Putamen (tissue), 1 donor: ENCODE measurements at places on chromosomes 4 and X.

- no peak for DNase-seq
Measured at GRCh38 chr4:137393044-137393443, 139.2 kb downstream of the PCDH18 start.

GRCh38 chrX:71241301-71241700, 12.6 kb downstream of the ZMYM3 start:
- DNase-seq: no peak

GRCh38 chrX:8653956-8654355, 78.0 kb downstream of the ANOS1 start:
- DNase-seq: no peak

GRCh38 chr4:105474099-105474518, 247 bp upstream of the PPA2 start:
- DNase-seq: peak; percentile 86

DNA sequence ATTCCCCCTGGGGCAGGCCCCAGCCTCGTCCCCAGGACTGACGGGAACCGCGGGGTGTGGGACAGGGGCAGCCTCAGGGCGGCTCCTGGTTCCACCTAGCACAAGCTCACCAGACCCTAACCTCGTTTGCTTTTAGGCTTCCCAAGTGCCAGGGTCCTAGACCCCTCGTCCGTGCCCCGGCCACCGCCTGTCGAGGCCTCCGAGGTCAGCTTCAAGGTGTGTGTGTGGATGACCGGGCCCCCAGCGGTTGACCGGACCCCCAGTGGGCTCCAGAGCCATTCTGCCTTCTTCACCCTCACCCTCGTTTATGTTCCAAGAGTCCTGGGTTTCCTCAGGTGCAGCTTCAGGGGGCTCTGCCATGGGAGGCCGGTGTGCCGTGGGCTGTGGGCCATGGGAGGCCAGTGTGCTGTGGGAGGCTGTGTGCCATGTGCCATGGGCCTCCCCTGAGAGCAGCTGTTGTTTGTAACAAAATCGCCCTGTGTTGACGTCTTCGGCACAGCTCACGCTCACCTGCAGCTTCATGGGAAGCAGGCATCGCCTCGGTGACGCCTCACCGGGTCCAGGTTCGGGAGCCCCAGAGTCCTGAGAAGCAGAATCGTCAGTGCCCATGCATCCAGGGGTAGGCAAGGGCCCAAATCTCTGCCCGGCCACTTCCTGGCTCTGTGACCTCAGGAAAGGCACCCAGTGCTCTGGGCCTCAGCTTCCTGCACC, 43.0 kb upstream of the HMX1 start:
- DNase-seq: no peak

GRCh38 chr4:102791318-102791835, 30.6 kb upstream of the MANBA start:
- DNase-seq: no peak

- DNase-seq: no peak
Measured at GRCh38 chr4:185903205-185903604, 91.2 kb upstream of the SORBS2 start.

DNA sequence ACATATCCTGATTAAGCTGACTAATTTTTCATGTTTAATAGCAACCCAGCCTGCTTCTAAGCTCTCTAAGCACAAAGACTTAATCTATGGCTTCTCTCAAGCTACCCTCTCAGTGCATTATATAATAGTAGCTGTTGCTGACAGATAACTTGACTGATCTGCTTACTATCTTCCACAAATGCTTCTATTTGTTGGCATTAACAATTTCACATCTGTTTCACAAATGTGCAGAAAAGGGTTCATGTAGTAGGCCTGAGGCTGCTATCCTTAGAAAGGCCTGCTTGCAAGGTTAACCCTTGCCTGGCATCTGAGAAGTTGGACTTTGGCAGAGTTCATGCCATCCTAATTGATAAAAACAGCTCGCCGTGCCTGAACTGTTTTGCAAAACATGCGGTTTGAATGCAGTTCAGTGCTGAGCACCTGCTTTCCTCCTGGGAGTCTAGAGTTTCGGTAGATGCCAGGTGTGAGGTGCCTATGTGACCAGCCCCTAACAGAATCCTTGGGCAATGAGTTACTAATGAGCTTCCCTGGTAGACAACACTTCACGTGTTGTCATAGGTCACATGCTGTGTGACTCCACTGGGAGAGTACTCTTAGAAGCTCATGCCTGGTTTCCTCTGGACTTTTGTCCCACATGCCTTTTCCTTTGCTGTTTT, 68.4 kb downstream of the NSG1 start:
- no peak for DNase-seq

- no peak for DNase-seq
Measured at GRCh38 chrX:87391742-87392141, 125.9 kb upstream of the KLHL4 start.

GRCh38 chr4:6504900-6505496, 32.6 kb upstream of the PPP2R2C start:
- DNase-seq: no peak

DNA sequence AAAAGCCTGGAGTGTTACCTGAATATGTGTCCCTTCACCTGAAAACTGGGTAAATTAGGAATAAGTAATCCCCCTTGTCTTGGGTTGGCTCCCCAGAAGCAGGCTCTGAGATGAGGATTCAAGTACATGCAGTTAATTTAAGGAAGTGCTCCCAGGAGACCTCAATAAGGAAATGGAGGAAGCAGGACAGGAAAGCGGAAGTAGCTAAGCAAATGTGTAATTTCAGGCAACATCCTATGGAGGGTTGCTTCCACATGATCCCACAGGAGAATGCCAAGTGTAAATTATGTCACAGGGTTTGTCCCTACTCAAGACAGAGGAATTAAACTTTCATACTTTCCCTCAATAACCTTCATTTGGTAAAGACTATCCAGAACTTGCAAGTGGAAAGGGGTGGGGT, 48.1 kb upstream of the ARHGEF6 start:
- no peak for DNase-seq

- no peak for DNase-seq
Measured at GRCh38 chr4:70760662-70761061, 38.9 kb downstream of the RUFY3 start.

DNA sequence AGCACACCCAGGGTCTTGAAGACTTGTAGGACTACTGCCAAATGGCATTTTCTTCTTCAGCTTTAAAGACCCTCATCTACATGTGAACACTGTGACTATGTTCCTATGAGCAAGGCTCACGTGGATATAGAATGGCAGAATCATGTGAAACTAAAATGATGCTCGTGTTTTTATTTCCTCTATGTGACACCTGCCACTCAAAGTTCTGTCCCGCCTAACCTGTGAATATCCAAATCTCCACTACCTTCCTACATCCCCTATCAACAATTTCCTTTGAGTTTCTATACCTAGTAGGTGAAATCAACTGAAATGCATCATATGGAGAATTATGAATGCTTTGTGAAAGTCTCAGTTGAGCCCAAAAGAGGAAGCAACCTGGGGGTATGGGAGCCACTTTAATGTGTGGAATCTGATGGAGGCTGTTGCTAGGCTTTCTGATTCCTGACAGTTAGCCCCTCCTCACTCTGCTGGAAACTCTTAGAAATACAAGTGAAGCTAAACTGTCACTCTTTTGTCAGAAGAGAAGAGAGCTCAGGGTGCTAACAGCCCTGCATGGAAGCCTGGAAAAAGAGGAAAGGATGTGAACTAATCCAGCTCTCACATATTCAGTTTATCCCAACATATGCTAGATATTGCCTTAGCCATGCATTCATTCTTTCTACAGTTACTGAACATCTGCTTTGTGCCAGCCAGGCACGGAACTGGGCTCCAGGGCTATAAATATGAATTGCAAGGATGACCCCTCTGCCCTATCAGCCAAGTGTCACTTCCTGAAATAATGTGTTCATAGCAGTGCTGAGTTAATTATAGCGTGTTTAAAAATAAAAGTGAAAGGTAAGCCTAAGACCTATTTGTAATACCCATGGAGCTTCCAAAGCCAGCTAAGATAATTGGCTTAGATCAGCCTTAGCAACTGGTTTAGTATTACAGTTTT, 11.0 kb downstream of the LHFPL1 start:
- no peak for DNase-seq

- DNase-seq: no peak
Measured at GRCh38 chrX:110145854-110146253, 142.9 kb downstream of the TMEM164 start.

DNA sequence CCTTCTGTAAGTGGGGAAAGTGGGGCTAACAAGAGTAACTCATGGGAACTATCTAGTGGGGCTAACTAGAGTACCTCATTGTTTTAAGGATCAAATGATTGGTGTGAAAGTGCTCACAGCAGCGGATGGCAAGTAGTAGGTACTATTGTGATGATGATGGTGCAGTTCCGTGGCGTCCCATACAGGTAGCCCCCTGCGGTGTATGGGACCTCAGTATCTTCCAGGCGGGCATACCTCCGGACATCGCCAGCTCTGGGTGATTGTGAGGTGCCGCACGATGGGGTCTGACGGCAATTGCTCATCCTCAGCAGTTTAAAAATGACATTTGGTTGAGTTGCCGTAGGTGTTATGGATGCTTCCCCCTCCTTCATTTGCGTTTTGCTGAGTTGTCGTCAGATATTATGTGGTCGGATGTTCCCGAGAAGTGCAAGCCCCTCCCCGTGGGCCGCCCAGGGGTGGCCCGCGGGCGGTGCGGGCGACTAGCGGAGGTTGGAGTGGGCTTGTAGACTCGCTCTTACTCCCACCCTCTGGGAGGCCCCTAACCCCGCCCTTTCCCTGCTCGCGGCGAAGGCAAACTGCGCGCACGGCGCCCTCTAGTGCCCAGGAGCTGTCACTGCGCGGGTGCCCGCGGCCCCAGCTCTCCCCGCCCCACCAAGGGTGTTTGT, 18.3 kb upstream of the GPR101 start:
- peak; percentile 13 for DNase-seq

GRCh38 chrX:13689741-13690211, 848 bp downstream of the RAB9A start:
- DNase-seq: no peak

DNA sequence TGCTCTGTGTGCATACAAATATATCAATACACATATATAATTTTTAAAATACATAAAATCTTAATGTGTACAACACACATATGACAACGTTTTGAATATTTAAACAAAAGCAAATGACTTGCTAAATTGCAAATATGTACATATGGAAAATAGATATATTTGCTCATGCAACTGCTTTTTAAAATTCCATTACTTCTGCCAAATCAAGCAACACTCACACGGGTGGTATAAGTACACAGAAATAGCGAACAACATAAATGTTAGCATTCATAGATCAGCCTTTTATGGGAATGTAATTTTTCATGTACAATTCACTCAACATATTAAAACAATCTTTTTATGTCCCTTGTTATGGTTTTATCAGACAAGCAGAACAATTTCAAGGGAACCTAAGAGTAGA, 116.3 kb downstream of the DMD start:
- no peak for DNase-seq

DNA sequence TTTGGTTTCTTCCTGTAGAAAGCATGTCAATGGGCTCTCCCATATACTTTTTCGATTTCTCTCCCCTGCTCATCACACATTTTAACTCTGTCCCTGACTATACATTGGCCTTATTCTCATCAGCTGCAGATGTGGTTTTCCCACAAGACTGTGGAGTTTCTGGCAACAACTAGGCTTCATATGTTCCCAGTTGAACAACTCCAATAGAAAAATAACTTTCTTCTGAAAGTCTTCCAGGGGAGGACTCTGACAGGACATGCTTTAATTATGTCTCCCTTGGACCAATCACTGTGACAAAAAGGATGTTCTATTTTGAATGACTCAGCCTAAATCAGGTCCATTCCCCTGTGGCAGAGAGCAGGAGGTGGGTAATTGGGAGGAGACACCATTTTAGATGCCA, 28.1 kb downstream of the SPANXC start:
- no peak for DNase-seq

DNA sequence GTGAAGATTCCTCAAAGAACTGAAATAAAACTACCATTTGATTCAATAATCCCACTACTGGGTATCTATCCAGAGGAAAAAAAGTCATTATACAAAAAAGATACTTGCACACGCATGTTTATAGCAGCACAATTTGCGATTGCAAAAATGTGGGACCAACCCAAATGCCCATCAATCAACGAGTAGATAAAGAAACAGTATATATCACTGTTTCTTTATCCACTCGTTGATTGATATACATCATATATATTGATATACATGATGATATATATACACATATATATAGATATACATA, 13.6 kb upstream of the AFP start:
- no peak for DNase-seq
